Hematopoietic multipotent progenitor cell (in vitro differentiated cells): ENCODE measurements at places on chromosomes 4 and X. TPM values are rescaled to one million over a fixed set of nuclear protein-coding genes. Genes with fewer than 3 reads are reported as not detected.

PLS3 gene
- total RNA-seq: 5.1 TPM

GRCh38 chr4:96844858-96845490, 1005.1 kb downstream of the PDHA2 start:
- DNase-seq: no peak

- no peak for DNase-seq
These were observed 66.1 kb upstream of the MAML3 start for GRCh38 chr4:140220058-140220457.

DNA sequence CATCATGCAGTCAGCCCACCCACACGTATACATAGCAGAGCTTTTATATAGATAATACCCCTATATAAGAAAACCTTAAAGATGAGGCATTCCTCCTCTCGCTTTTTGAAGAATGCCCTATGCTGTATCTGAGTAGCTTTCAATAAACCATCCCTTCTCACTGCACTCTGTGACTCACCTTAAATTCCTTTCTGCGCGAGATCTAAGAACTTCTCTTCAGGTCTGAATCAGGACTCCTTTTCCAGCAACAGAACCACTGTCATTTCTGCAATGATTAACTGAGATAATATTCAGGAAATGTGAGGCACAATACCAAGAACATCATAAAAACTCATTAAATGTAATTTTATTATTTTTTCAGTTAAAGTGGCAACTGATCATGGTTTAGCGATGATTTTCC, 76.4 kb upstream of the DCLK2 start:
- no peak for DNase-seq

GRCh38 chrX:115539841-115540240, 21.1 kb upstream of the PLS3 start:
- no peak for DNase-seq

GRCh38 chr4:112818594-112818965, 181.6 kb downstream of the LARP7 start:
- no peak for DNase-seq

CDS1 gene
- total RNA-seq: under 0.01 TPM

DNA sequence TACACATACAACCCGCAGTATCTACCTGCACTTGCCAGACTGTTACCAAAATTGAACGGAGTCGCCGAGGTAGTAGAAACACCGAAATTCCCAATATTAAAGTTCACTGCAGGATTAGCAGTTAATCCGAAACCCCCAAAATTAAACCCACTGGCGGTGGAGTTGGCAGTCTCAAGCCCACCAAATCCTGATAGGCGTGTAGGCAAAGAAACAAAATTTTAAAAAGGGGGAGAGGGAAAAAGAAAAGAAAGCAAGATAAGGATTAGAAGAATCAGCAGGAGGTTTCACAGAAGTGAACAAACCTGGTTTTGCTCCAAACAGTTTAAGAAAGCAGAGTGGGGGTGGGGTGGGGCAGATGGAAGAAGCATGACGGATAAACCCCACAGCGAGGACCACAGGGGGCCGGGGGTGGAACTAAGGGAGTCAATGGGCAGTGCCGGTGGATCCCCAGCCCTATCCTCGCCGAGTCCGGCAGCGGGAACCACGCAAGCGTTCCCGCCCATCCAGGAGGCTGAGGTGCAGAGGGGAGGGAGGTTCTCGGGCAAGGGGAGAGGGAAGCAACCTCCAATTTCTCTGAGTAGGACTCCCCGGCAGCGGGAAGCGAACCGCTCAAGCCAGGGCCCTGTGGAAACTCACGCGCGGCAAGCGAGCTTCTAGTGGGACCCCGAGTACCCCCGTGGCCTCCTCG, 599 bp downstream of the NUP54 start:
- DNase-seq: peak; percentile 48

DNA sequence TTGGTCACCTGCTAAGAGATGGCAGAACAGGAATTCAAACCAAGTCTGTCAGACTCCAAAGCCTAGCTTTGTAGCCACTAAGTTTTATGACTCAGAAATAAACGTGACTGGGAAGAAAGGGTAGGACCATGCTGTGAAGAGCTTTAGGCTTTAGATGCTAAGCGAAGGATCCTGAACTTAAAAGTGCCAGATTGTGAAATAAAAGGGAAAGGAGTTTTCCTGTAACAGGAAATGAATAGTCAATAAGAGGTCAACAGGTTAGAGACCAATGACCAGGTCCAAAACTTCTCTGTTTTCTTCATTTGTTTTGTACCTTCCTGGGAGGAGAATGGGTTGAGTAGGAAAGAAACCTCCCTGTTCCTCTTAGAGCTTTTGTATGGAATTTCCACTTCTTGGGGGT, 98.8 kb upstream of the EOLA2 start:
- DNase-seq: no peak

- DNase-seq: no peak
These were observed 64.7 kb upstream of the EXOC1L start for GRCh38 chr4:55754754-55755350.
